MV-4-11 (cell line): ENCODE measurements at places on chromosomes 12 and 14.

DNA sequence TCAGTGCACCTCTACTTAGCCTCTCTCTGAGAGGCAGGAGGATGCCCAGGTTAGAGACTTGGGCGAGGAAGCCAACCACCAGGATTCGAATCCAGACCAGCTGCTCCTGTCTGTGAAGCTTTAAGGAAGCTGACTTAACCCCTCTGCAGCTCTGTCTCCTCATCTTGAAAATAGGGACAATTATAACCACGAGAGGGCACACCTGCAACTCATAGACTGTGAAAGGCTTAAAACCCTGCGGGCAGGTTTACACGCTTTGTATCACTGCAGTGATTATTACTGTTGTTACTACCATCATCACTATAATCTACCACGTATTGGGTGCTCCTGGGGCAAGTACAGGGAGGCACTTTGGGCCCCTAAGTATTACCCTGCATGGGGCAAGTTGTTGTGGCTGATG is 379.8 kb downstream of the VRK1 start:
- DNase-seq, result no peak

DNA sequence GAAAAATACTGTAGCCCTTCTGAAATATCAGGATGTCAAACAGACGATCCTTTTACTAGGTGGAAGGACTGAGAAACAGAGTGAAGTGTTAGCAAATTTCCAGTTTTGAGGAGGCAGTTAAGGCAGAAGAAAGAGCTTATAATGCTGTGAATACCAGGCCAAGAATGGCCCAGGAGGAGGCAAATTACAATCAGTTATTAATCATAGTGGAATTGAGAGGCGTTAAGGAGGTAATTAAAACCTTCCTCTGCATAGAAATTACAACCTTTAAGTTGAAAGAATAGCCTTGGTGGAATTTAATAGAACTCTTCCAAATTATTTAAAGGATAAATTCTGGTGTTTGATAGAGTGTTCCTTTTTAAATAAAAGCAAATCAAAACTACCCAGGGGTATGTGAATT is 590.9 kb upstream of the SEL1L start:
- no peak for DNase-seq

- DNase-seq, result no peak
These were observed 19.0 kb upstream of the PELI2 start for GRCh38 chr14:56099081-56099797.

GRCh38 chr14:99242816-99243721 is 28.9 kb downstream of the BCL11B start:
- DNase-seq, result peak; percentile 11

DNA sequence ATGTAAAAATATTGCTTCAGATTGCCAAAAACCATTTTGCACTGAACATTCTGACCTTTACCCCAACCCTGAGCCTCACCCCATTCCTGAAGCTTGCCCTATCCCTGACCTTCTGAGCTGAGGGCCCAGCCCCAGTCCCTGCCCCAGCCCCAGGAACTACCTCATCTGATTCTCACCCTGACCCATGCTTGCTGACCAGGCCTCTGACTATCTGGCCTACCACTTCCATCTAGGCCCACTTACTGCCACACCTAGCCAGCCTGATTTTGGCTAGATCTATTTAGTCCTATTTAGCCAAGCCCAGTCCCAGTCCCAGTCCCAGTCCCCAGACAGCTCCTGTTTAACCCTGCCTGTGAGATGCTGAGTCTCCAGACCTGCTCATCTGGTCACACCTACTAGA is 33.6 kb downstream of the OR10P1 start:
- no peak for DNase-seq

DNA sequence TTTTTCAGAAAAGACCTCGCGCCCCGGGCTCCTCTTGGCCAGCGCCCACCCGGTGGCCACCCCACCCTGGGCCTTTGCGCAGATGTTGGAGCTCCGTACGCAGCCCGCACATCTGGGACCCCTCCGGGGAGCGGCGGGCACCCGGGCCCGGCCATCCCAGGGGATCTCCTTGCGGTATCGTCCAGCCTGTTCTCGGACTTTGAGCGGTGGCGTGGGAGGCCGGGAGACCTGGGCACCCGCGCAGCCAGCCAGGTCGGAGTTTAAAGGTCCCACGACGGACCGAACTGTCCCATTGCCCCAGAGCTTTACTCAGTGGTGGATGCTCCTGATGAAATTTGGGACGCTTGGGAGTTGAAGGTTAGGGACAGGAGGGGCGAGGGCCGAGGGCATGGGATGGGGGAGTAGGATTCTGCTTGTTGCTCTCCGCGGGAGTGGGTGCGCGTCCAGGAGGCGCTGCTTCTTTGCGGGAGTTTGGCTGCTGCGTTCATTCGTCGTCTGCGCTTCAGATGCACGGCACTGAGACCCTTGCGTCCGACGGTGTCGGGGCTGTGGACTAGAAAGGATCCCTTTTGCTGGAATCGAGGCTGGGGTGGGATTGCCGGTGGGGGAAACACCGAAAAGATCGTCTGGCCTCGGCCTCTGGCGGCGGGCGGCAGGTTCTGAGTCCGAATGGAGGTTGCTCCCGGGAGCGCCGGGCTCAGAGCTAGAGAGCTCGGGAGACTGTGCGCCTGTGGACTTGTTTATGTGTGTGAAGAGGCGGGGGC is 1.4 kb downstream of the NTF3 start:
- DNase-seq, result no peak

DNA sequence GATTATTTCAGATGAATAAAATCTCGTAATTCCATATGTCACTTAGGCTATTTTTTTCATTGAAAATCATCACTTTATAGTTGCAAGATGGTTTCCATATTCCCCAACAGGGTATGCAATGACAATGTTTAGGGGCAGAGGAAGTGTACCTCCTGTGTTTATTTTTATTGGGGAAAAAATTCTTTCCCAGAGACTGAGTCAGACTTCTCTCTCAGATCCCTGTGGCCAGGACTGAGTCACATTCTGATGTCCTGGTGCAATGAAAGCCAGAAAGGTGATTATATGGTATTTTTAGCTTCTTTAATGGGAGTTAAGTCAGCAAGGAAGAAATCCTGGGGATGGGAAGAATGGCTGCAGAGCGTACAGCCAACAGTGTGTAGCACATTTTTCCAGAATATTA is 196.9 kb upstream of the ALG10 start:
- no peak for DNase-seq

GRCh38 chr12:25307818-25308217 is 57.1 kb upstream of the KRAS start:
- DNase-seq, result no peak

DNA sequence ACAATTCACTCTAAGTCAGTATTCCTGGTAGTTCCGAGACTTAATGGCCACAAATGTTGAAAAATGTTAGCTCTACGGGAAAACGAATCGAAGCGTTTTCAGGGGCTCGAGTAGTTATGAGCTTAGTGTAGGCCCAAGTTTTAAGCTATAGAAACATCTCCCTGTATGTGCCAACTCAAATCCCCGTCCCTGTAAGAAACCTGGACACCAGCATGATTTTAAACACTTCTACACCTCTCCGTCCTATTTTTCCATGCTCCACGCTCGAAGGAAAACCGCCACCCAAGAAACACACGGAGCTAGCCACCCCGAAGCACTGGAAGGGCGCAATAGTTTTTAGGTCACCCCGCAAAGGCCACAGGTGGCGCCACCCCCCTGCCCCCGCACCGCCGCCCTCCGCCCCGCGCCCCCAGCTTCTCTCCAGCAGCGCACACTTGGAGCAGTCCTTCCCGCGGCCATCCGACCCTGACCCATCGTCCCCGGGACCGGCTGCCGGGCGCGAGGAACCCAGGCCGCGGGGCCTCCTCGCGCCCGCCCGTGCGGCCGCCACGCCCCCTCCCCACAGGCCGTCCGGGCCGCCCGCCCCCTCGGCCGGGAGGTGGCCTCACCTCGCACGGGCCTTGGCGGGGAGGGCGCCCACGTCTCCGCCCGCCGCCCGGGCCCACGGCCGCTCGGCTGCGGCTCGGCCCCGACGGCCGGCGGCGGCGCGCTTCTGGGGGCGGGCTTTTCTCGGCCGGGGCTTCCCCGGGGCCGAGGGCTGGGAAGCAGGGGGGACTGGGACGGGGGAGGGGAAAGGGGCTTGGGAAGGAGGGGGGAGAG is 522 bp downstream of the R3HDM2 start:
- no peak for DNase-seq

DNA sequence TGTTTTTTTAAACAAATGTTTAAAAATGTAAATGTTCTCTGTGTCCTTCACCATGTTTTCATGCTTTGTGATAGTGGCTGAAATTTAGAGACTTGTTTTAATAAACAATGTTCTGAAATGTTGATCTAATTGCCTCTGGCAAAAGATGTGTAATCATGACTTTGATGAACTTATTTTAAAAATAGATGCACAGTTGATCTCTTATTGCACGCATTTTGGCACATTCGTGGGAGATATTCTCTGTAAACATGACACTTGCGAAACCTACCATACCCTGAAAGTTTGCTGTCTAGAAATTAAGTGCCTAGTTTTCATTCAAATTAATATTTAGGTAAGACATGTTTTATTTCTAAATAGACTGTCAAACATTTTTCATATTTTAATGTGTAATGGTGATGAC is 119.7 kb upstream of the DNM1L start:
- no peak for DNase-seq

- DNase-seq, result no peak
These were observed 375.5 kb downstream of the RAD51B start for GRCh38 chr14:68195126-68195525.

- DNase-seq, result no peak
These were observed 861 bp downstream of the IL26 start for GRCh38 chr12:68224613-68225285.

DNA sequence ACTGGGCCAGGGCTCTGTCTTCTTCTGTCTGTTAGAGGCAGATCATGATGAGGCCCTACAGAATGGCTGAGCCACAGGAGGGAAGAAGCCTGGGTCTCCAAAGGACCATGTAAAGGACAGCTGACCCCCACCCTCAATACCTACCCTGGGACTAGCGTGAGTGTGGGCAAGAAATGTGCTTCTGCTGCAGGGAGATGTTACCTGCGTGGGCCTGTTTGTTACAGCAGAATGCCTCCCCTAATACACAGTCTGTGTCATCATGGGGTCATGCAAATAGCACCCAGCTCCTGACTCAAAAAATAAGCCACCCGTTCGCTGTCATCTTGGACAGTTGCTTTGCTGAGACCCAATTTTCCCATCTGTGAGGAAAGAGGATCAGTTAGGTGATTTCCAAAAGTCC is 90.6 kb downstream of the CALM1 start:
- DNase-seq, result no peak

GRCh38 chr14:105247715-105248367 is 492 bp upstream of the BTBD6 start:
- no peak for DNase-seq
